ENCODE measurements at places on chromosomes 2 and 18.

GRCh38 chr2:216279031-216279430 lies 93.3 kb downstream of the MARCHF4 start:
- no peak for DNase-seq

GRCh38 chr2:208556983-208557484 lies 150.4 kb downstream of the PTH2R start:
- DNase-seq, result no peak

DNA sequence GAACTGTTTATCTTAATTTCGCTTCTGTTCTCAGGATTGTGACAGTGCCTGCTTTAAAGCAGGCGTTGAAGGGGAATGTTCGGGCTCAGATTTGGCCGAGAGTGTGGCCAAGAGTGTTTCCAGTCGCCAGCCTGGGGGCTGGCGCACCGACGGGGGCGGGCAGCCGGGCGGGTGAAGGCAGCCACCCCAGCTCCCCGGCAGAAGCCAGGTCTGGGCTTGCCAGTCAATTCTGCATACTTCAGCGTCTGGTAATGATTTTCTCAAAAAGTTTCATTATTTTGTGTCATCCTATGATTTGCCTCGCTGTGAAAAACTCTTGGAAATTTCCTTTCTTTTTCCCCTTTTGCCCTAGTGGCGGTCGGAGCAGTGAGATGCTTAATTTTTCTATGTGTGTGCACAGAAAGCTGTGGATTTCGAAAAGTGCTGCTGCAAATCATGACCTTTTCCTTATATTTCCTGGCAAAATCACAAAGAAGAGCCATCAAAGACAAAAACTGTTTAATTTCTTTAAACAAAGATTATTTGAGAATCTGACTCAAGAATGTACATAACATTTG lies 856 bp downstream of the FAM228A start:
- no peak for DNase-seq

GRCh38 chr2:24211408-24211807 lies 36.6 kb downstream of the FAM228A start:
- no peak for DNase-seq

Data from SW 1271 (cell line).